ENCODE measurements at places on chromosomes 6 and 20. TPM values are rescaled to one million over a fixed set of nuclear protein-coding genes. Genes with fewer than 3 reads are reported as not detected.
A peak's percentile ranks its signal among the peaks of the same experiment; 100 is the strongest.

MOG gene
- not detected for total RNA-seq

ECT2L gene
- total RNA-seq = 0.30 TPM

SLC25A27 gene
- total RNA-seq = 54.1 TPM

FOXP4 gene
- 15.7 TPM for total RNA-seq

PROKR2 gene
- not detected for total RNA-seq

CGAS gene
- 5.9 TPM for total RNA-seq

SIRPG gene
- total RNA-seq = not detected

HUS1B gene
- not detected for total RNA-seq

IRF4 gene
- total RNA-seq = 1.4 TPM

ACSS2 gene
- 84.8 TPM for total RNA-seq

CLDN20 gene
- total RNA-seq = 4.4 TPM

NMBR gene
- not detected for total RNA-seq

CABLES2 gene
- 8.6 TPM for total RNA-seq

DNA sequence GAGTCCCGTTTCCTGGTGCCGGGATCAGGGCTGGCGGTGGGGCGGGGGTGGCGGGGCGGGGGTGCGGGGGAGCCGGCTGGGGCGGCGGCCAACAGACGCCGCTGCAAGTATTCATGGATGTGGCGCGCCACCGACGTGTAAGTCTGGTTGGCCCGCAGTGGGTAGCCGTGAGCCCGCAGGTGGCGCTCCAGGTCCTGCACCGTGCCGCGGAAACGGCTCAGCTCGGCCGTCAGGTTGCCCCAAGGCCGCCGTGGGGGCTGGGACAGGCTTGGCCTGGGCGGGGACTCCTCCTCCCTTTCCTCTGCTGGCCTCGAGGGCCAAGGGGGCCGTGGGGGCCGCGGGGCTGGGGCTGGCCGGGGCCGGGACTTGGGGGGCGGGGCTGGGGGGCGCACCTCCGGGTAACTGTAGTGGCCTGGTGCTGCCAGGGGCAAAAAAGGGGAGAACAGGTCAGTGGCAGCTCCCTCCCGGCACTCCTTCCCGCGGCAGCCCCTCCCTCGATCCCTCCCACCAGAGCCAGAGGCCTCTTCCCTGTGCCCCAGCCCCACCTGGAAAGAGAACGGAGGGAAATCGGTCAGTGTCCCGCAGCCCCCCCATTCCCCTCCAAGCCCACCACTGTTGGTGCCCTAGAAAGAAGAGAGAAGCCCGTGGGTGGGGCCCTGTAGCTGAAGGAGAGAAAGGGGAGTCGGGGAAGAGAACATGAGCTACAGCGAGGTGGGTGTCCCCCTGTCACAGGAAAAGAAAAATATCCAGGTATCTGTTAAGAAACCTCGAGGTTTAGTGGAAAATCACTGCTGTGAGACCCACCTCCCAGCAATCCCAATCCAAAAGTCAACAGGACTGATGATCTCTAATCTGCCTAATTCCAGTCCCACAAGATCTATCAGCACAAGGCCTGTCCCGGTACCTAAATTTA is 21.3 kb downstream of the TNXB start:
- DNase-seq = peak; percentile 81

- DNase-seq = peak; percentile 21
Observed at GRCh38 chr20:49344975-49345374, 67.1 kb upstream of the ZNFX1 start.

DNA sequence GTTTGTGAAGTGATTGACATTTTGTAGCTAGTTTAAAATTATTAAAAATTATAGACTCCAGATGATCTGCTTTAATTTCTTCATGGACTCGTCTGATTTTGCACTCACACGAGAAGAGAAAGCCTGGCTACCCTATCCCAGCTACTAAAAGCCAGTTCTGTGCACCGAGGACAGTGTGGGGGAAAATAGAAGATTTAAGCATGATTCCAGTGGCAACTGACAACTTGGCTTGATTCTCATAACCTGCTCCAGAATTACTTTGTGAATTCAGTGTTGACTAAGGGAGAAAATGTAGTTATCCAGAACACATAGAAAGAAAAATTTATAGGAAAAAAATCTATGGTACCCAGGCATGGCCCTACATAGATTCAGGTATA is 88.7 kb downstream of the SNAP25 start:
- DNase-seq = no peak

GRCh38 chr6:147054158-147054557 is 150.1 kb upstream of the STXBP5 start:
- no peak for DNase-seq

DNA sequence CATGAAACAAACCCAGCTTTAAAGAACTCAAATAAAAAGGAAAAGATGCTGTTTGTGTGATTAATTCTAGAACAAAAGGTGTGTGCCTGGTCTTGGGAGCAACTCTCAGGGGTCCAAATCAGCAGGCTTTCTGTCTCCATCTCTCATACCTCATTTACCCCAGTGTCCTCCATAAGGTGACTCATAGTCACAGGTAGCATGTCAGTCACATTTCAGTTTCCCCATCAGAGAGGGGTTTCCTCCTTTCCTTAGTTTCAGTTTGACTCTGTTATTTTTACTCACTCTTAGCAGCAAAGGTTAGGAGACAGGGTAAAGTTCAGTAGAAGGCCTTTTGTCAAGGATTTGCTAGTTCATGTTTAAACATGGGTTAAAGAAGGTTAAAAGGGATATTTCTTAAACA is 46.2 kb downstream of the OGFRL1 start:
- DNase-seq = no peak

GRCh38 chr6:13286181-13286580 is 42.2 kb downstream of the TBC1D7 start:
- DNase-seq = no peak

DNA sequence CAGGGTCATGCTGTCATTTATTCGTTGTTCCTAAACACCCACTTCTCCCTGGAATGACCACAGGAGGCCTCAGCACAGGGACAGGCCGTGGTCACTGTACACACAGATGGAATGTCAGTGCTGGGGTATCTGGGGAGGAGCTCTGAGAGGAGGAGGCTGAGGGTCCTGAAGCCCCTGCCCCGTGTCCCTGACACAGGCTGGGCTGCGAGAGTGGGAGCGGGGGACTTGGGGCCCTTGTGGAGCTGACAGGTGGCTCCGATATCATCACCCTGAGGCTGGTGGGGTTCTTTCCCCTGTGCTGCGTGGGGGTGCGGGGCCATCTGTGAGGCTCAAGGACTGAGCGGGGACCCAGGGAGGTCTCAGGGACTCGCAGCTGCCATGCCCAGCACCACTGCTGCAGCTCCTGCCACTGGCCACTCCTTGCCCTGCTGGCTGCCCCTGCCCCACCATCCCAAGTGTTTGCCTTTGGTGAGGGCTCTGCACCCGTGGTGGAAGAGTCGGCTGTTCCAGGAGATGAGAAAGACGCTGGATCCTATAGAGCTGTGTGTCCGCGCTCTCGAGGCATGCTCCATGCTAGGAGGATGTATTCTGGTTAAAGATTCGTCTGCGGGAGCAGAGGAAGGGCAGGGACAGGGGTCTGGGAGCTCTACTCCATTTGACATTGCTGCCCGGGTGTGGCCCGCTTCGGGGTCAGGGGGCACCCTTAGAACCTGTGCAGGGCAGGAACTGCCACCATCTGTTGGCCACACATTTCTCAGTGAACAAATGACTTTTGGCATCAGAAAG is 18.9 kb downstream of the NPEPL1 start:
- DNase-seq = peak; percentile 2

GRCh38 chr20:4281258-4282055 is 266.1 kb upstream of the RNF24 start:
- no peak for DNase-seq

- DNase-seq = no peak
Observed at GRCh38 chr6:36853325-36853724, 14.1 kb upstream of the CPNE5 start.

DNA sequence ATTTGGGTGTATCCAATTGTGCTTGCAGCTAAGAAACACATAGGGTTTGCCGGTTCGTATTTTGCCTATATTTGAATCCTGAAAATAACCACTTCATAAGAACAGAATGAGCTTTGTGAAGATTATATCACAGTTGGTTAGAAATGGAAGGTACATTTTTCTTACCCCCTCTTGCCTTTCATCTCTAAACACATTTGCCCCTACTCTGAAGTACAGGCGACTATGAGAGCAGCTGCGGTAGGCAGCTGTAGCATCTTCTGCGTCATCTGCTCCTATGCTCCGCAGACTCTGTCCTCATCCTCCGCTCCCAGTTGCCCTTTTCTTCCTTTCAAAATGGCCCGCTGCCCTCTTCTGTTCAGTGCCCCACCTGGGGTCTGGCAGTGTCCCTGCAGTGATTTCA is 47.6 kb upstream of the REV3L start:
- no peak for DNase-seq

DNA sequence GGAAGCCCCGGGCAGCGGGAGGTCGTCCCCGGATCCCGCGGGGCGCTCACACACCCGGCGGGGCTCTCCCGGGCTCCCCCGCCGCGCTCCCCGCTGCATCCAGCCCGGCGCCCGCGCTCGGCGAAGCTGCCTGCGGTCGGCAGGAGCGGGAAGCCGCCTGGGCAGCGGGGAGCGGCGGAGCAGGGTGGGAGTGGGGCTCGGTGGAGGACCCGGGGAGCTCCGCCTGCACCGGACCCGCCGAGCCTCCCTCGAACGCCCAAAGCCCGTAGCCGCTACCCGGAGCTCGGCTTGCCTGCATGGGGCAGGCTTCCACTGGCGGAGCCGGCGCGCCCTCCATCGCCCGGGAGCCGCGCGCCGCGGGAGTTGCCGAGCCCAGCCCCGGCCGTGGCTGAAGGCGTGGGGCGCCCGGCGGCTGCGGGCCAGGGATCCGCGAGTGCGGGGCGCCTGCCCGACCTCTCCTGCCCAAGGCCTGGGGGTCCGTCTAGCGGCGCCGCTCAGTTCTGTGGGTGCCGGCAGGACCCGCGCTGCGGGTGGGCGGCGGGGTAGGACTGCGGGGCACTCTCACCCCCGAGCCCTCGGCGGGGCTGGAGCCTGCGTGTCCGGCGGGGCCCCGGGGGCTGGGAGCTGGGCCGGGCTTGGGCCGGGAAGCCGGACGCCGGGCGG is 671 bp downstream of the CDH4 start:
- DNase-seq = no peak

- no peak for DNase-seq
Observed at GRCh38 chr20:3237958-3238615, 903 bp downstream of the SLC4A11 start.

DNA sequence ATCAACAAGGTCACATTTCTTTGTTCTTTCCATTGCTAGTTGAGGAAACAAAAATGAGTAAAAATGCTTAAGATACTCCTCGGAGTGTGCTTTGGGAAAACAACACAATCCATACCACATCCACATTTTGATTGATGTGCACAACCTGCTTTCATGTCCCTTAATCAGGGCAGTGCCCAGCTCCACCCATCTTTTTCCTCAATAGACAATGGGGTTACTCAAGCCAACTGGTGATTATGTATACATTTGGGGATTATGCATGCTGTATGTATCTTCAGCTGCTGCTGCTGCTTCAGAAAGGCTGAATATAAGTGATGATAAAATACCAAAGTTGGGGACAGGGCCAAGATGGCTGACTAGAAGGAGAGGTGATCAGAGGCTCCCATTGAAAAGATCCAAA is 155.2 kb upstream of the VGLL2 start:
- no peak for DNase-seq

GRCh38 chr6:27669295-27669623 is 196.4 kb upstream of the ZNF184 start:
- no peak for DNase-seq

DNA sequence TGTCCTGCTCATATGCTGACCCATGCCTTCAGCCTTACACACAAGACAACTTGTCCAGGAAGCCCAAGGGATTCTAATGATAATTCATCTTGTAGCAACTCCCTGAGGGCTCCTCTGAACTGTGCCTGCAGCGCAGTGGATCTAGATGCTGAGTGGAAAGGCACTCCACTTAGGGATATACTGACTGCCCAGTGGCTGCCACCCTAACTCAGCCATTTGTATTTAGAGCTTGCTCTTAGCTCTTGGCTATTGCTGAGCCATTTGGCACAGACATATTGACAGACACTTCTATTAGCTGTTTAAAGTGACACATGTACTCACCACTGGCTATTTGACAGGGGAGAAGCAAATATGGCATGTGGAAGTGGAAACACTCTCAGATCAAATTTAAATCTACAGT is 278.3 kb upstream of the SGK1 start:
- DNase-seq = no peak

GRCh38 chr6:21507811-21508210 is 85.7 kb upstream of the SOX4 start:
- no peak for DNase-seq

DNA sequence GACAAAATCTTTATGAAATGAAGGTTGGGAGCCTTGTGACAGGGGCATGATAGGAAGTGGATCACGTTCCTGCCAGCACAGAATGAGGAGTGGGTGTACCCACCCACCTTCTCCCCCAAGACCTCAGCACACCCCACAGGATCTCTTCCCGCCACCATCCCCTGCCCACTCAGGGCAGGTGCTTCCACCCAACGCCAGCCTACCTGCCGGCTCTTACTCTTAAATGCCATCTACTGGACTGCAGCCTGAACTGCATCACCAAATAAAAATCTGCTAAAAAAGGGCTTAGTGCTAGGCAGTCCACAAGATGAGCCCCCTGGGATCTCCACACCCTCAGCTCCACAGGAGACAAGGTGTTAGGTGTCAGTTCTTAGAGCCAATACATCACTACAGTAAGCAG is 20.6 kb downstream of the DTNBP1 start:
- DNase-seq = no peak

DNA sequence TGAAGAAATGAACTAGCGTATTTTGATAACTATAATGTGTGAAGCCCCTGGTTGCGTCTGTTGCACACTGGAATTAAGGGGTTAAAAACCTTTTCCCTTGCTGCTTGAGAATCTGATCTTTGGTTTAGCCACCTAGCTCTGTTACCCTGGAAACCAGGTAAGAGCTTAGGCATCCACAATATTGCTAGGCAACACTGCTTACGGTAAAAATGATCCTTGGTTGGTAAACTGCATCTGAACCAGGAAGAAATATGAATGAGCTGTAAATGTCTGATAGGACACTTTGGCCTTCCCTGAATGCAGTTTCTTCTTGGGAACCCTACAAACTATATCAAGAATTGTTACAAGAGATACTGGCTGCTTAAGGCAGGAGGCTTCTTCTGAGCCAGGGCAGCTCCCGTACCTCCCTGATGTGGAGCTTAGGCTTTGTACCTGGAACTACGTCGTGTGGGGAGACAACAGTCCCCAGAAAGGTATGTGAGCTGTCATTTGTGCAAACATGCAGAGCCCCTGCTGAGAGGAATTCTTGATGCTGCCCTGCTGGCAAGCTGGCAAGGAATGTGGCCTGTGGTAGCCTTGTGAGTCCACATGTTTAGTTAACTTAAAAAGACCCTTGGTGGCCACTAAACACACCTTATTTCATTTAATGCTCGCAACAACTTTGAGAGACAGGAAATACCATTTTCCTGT is 18.4 kb downstream of the UBE3D start:
- no peak for DNase-seq

- no peak for DNase-seq
Observed at GRCh38 chr20:23884771-23885162, 5.2 kb upstream of the CST5 start.

- DNase-seq = no peak
Observed at GRCh38 chr20:39491711-39492110, 529.6 kb downstream of the DHX35 start.

GRCh38 chr20:63966172-63966943 is 3.4 kb downstream of the ZNF512B start:
- no peak for DNase-seq
